ENCODE measurements at places on chromosomes 7 and 10. TPM values are rescaled to one million over a fixed set of nuclear protein-coding genes. Genes with fewer than 3 reads are reported as not detected.
A peak's percentile ranks its signal among the peaks of the same experiment; 100 is the strongest.

- no peak overlapping the region for H3K27ac ChIP-seq
- no peaks in the 10 kb centered on the region for H3K36me3 ChIP-seq
- DNase-seq, result no peak
- H3K4me1 ChIP-seq, result peaks cover 48% of the 10 kb centered on the region
- peak overlapping the region; percentile 30 for H3K4me3 ChIP-seq
- H3K27me3 ChIP-seq, result no peaks in the 10 kb centered on the region
These were observed 11.4 kb downstream of the ATG9B start for GRCh38 chr7:151012911-151013347.

DNA sequence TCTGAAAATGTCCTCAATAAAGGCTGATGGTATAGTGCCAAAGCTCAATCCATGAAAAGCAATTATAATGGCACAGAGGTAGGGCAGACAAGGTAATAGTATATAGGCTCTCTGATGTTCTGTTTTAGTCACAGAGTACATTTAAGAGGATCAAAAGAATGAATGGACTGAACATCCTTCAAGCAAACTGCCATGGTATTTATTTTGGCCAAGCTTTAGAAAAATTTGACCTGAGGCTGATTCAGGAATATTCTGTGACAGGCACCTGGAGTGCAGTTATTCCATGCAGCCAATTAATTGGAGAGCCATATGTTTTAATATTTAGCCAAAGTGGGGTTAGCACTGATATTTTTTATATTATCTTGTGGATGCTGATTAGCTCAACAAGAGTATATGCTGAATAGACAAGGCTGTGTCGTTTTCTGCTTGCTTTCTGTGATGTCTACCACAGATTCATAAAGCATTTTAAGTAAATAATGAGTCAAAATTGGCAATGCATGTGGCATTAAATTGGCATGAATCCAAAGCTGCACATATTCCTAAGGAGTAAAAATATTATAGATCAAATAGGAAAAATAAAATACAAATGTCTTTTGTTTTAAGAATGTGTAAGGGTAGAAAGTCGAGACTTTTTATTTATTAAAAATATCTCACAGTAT lies 177.4 kb downstream of the PCLO start:
- H3K4me3 ChIP-seq, result no peak overlapping the region
- no peak for DNase-seq
- no peak overlapping the region for H3K27ac ChIP-seq
- H3K4me1 ChIP-seq, result no peaks in the 10 kb centered on the region
- H3K36me3 ChIP-seq, result no peaks in the 10 kb centered on the region
- H3K27me3 ChIP-seq, result no peaks in the 10 kb centered on the region

DNA sequence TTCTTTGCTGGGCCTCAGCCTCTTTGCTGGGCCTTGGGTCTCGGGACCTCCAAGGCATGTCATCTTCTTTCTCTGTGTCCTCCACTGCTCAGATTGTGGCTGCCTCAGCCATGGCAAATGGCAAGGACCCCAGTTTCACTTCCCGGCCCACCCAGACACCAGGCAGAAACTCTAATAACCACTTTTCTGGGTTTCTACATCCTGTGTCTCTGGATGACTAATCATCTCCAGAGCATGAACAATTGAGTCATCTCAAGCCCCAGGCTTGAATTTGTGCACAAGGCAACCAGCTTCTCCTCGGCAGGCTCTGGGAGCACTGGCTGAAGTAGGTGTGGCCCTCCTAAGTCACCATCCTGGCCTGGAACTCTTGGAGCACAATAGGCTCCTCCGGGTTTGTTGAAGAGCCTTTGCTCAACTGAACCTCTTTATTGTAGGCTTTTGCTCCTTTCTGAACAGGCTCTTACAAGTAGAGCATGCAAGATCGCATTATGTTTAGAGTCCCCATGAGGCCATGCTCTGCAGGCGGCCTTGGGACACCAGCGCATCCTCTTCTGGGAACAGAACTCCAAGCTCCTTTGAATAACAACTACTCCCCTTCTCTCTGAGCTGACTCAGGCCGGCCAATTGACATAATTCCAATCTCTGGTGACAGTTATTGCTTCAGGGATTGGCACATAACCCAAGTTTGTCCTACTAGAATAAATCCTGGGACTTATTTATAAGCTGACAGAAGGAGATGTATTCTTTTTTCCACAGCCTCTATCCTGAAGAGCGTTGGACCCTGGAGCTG lies 218.1 kb downstream of the WDR11 start:
- DNase-seq, result no peak
- H3K4me1 ChIP-seq, result peaks cover 5% of the 10 kb centered on the region
- H3K36me3 ChIP-seq, result no peaks in the 10 kb centered on the region
- H3K27ac ChIP-seq, result no peak overlapping the region

DNA sequence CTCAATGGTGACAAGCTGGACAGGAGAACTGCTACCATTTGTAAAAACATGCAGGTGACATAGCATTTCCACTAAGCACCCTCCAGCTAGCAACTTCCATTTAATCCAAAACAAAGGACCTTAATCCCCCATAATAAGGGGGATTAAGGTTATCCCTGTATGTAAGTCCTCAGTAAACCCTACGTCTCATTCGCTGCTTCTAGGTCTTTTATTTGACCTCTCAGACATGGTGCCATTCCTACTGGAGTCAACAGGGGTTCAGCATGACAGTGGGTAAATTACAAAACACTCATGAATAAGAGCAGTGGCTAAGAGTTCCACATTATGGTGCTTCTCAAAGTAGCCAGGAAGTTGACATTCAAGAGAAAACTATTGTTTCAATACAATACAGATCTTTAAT lies 121.8 kb upstream of the CAV2 start:
- H3K27me3 ChIP-seq, result no peaks in the 10 kb centered on the region
- no peak overlapping the region for H3K4me3 ChIP-seq
- no peak overlapping the region for H3K27ac ChIP-seq
- DNase-seq, result no peak

GRCh38 chr10:130041451-130042371 lies 68.9 kb downstream of the C10orf143 start:
- no peak for DNase-seq
- no peak overlapping the region for H3K27ac ChIP-seq
- H3K4me3 ChIP-seq, result no peak overlapping the region
- H3K27me3 ChIP-seq, result no peaks in the 10 kb centered on the region
- H3K36me3 ChIP-seq, result no peaks in the 10 kb centered on the region

- DNase-seq, result no peak
- no peaks in the 10 kb centered on the region for H3K27me3 ChIP-seq
- no peak overlapping the region for H3K27ac ChIP-seq
- no peaks in the 10 kb centered on the region for H3K4me1 ChIP-seq
- H3K4me3 ChIP-seq, result no peak overlapping the region
These were observed 32.1 kb upstream of the RHEB start for GRCh38 chr7:151551820-151552219.

DNA sequence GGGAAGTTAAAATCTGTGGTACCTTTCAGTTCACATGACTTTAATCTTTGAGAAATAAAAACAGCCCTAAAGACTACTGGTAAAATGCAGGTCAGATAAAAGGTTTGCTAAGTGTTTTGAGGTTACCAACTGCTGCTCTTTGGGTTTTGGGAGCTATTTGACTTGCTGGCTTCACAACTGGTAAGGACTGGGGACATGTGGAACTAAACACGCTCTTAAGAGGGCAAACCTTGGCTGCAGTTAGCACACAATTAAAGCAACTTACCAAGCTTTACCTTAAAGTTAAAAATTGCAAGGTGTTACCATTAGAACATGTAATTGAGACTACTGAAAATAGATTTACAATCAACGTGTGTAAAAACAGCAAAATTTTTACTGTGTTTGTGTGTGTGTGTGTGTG lies 220.2 kb downstream of the PHF14 start:
- no peaks in the 10 kb centered on the region for H3K27me3 ChIP-seq
- peaks cover 34% of the 10 kb centered on the region for H3K4me1 ChIP-seq
- H3K27ac ChIP-seq, result no peak overlapping the region
- no peak for DNase-seq

DNA sequence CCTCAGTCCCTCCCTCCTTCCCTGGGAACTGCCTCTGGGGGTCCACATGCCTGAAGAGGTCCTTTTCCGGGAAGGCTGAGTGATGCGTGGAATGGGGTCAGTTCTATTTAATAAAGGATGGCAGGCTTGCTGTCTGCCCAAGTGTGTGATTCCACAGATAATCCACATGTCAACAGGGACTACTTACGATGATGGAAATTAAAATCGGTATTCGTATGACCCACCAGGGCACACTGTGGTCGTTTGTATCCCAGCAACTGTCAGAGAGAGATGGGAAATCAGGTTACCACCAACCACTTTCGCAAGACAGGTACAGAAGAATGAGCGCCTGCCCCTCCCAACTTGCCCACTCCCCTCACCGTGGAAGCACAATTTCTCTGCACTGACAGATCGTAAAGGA lies 110.3 kb downstream of the VIPR2 start:
- no peaks in the 10 kb centered on the region for H3K27me3 ChIP-seq
- no peak overlapping the region for H3K4me3 ChIP-seq
- no peaks in the 10 kb centered on the region for H3K36me3 ChIP-seq
- H3K4me1 ChIP-seq, result peaks cover 17% of the 10 kb centered on the region
- H3K27ac ChIP-seq, result no peak overlapping the region
- DNase-seq, result no peak

- DNase-seq, result no peak
- H3K27ac ChIP-seq, result no peak overlapping the region
- peaks cover 17% of the 10 kb centered on the region for H3K4me1 ChIP-seq
- no peaks in the 10 kb centered on the region for H3K36me3 ChIP-seq
- no peaks in the 10 kb centered on the region for H3K27me3 ChIP-seq
These were observed 71.2 kb downstream of the ARHGAP21 start for GRCh38 chr10:24652381-24652957.

GRCh38 chr7:121500360-121501058 lies 104.4 kb upstream of the FAM3C start:
- H3K27ac ChIP-seq, result no peak overlapping the region
- H3K4me3 ChIP-seq, result no peak overlapping the region
- H3K36me3 ChIP-seq, result no peaks in the 10 kb centered on the region
- no peaks in the 10 kb centered on the region for H3K4me1 ChIP-seq

GRCh38 chr7:134458341-134458805 lies 527 bp downstream of the AKR1B1 start:
- no peak for DNase-seq
- H3K27ac ChIP-seq, result peak overlapping the region; percentile 88
- H3K27me3 ChIP-seq, result no peaks in the 10 kb centered on the region
- H3K4me1 ChIP-seq, result peaks cover 21% of the 10 kb centered on the region
- H3K4me3 ChIP-seq, result peak overlapping the region; percentile 83
- no peaks in the 10 kb centered on the region for H3K36me3 ChIP-seq

DNA sequence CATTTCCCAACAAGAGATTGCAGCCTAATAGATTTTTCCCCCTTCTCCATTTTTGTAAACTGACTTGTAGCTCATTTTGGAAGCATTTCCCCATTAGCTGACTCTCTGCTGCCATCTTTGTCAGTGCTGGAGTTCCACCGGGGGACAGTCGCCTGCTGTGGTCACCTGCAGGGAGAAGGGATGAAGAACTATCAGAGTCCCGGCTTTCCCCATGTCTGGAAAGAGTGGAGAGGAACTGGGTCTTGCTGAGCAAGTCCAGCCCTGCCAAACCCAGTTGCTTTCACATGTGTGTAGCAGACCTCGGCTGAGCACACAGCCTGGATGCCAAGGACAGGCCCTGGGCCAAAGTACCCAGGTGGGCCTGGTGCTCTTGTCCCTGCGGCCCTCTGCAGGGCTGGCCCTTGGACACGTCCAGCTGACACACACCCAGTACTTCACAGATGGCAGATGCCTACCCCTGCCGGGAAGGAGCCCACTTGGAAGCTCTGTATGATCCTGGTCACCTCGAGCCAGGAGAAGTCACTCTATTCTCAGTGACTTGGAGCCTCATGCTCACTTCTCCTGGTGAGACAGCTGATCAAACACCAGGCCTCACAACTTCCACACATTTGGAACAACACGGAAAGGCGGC lies 157.3 kb upstream of the NPVF start:
- H3K4me3 ChIP-seq, result no peak overlapping the region
- no peaks in the 10 kb centered on the region for H3K36me3 ChIP-seq
- H3K4me1 ChIP-seq, result peaks cover 33% of the 10 kb centered on the region

DNA sequence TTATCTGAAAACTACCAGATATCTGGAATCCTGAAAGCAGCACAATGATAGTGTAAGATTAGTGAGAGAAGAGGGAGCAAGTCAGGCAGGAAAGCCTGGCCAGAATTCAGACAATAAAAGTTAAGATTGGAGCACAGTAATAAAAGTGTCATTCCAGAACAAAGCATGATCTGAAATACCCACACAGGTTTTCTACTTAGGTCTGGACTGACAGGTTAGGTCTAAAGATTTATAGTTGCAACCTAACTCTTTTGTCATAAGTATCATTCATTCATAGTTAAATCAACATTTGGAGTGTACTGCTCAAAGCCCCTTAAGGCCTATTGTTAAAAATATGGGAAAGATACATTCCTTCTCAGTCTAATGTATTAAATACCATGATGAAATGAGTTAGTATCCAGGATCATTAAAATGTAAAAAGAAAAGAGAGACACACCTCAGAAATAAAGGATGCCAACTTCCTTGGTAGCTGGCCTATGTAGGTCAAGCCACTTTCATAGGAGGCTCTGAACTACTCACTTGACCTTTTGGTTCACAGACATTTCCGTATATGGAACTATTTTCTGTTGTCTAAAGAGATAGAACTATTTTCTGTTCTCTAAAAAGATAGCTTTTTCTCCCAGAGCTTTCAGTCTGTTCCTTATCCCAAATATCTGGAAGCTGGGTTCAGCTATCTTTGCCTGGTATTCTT lies 105.2 kb downstream of the FAS start:
- peaks cover 11% of the 10 kb centered on the region for H3K4me1 ChIP-seq
- H3K36me3 ChIP-seq, result no peaks in the 10 kb centered on the region
- H3K4me3 ChIP-seq, result no peak overlapping the region
- H3K27ac ChIP-seq, result no peak overlapping the region
- no peaks in the 10 kb centered on the region for H3K27me3 ChIP-seq

GRCh38 chr10:112669989-112670388 lies 223.0 kb downstream of the VTI1A start:
- H3K36me3 ChIP-seq, result no peaks in the 10 kb centered on the region
- no peak overlapping the region for H3K27ac ChIP-seq
- H3K4me3 ChIP-seq, result no peak overlapping the region
- H3K27me3 ChIP-seq, result no peaks in the 10 kb centered on the region
- no peaks in the 10 kb centered on the region for H3K4me1 ChIP-seq

- H3K4me3 ChIP-seq, result no peak overlapping the region
These were observed 161.7 kb downstream of the AKR1D1 start for GRCh38 chr7:138237995-138238394.

DNA sequence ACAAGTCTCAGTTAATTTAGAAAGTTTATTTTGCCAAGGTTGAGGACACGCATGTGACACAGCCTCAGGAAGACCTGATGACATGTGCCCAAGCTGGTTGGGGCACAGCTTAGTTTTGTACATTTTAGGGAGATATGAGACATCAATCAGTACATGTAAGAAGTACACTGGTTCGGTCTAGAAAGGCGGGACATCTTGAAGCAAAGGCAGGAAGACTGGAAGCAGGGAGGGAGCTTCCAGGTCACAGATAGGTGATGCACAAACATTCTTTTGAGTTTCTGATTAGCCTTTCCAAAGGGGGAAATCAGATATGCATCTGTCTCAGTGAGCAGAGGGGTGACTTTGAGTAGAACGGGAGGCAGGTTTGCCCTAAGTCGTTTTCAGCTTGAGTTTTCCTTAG lies 29.4 kb upstream of the LANCL2 start:
- no peak overlapping the region for H3K27ac ChIP-seq
- H3K4me3 ChIP-seq, result no peak overlapping the region
- H3K4me1 ChIP-seq, result no peaks in the 10 kb centered on the region

Gene PTPRZ1
- total RNA-seq, result 8.1 TPM

Gene SEC61A2
- total RNA-seq, result 9.1 TPM

Gene AGR2
- not detected for total RNA-seq

Gene CELF2
- total RNA-seq, result 54.3 TPM

Gene GDF2
- total RNA-seq, result not detected

Gene OPN1SW
- total RNA-seq, result not detected

Gene MGMT
- 16.0 TPM for total RNA-seq

Gene HYAL4
- total RNA-seq, result 0.49 TPM

Gene PLCE1
- 13.0 TPM for total RNA-seq

Gene DNAH11
- 1.7 TPM for total RNA-seq

Gene OR2A42
- total RNA-seq, result not detected

Gene SLC13A1
- not detected for total RNA-seq
